ENCODE measurements at places on chromosomes 4 and X.

DNA sequence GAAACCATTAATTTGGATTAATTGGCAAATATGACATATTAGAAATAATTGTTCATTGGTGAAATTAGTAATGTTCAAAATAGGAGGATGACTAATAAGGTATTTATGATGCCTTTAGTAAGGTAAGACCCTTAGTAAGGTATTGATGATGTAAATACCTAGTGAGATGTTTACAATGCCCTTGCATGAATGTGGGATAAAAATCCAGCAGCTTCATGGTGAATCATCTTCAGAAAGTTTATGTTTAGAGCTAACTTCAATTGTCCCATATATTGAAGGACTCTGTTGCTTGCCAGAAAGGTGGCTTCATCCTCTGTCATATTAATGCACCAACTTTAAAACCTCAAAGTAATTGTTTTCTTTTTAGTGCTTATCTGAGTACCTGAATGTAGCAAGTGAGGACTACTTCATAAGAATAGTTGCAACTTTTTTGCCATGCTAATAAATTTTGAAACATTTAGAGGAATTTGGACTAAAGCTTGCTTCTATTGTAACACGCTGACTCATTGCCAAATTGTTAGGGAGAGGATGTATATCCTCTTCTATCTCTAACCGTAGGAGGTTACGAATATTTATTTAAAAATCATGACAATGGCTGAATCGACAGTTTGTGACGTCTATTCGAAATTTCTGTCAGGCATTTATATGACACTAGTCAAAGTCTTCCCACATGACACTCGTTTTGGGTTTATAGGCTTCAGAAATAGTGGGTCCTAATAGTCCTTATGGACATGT lies 174.1 kb upstream of the HS3ST1 start:
- DNase-seq: no peak

DNA sequence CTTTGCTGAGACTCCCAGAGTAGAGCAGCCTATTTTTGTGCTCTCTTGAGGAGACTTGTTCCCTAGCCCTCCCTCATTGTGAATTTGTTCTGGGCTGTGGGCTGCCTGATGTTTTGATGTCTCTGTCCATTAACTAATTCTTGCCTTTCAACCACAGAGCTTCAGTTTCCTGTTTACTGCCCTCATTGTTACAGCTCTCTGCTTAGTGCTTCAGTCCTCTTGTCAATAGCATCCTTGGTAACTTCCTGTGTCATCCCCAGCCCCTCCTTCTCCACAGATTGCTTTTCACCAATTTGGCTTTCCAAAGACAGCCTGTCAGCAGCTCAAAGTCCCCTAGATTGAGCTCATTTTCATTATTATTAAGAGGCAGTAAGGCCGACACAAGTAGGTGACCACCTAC lies 69.9 kb downstream of the COX7B2 start:
- DNase-seq: no peak

GRCh38 chr4:106985830-106986229 lies 50.3 kb downstream of the DKK2 start:
- DNase-seq: no peak

DNA sequence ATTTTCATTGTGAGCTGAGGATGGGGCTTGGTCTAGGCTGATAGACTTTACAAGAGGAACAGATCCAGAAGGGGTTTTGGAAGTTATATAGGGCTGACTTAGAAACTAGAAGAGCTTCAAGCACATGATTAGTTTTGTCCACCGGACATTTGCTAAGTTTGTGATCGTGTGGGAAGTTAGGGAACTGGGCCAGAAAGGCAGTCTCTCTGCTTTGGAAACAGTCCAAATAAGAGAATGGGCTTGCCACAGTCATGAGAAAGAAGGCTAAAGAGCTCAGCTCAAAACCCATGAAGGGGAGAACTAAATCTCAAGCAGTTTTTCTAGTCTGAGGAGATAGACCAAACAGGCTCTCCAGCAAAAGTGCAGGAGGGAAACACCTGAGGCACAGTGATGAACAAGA lies 67.8 kb downstream of the ZNF674 start:
- DNase-seq: no peak

GRCh38 chrX:130034178-130034577 lies 51.7 kb downstream of the BCORL1 start:
- DNase-seq: no peak

DNA sequence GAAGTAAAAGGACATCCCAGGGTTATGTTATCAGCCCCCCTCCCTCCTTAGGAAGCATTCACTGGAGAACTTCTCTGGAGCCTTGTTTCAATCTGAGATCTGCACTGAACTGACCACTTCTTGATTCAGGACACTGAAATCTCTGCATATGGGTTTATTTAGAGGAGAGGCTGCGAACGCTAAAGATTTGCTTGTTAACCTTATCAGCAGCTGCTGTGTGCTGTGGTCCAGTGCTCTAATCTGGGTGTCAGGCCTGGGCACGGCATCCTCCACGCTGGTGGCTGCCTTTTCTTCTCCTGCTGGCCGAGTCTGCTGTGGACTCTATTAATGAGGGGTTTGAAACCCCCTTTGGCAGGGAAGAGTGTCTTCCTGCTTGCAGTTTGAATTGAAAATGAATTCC lies 1094.7 kb upstream of the TENM3 start:
- no peak for DNase-seq

- no peak for DNase-seq
These were observed 7.8 kb downstream of the INTS6L start for GRCh38 chrX:135528254-135528653.

GRCh38 chrX:150164971-150165600 lies 198.0 kb upstream of the MAMLD1 start:
- no peak for DNase-seq

DNA sequence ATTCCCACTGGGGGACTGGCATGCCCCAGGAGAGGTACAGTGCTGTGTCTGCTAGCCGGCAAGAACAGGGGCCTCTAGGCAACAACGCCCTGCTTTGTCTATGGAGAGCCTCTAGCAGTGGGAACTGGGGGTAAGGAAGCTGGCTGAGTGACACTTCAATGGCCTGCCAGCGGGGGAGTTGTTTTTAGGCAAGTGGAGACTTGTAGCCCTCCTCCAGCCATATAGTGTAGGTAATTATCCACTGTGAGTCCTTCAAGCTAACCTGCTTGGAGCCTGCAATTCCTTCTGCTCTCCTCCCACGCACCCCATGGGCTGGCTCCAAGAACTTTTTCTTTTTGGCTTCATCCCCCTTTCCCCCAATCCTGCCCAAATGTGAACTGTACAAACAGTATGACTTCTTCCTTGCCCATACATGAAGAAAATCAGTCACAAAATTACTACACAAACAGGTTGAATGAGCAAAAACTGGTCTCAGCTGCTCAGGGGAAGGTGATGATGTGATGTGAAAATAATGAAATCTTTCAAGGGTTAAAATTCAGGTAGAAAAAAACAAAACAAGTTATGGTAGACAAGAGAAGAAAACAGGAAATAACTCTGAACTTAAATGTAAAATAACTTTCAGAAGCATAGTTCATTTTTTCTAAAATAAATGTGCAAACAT lies 33.1 kb downstream of the LEF1 start:
- no peak for DNase-seq

GRCh38 chr4:100962698-100963097 lies 384.6 kb downstream of the PPP3CA start:
- DNase-seq: no peak

- no peak for DNase-seq
These were observed 100.0 kb upstream of the PRKG2 start for GRCh38 chr4:81314897-81315470.

- DNase-seq: no peak
These were observed 150.8 kb downstream of the FRAS1 start for GRCh38 chr4:78207951-78208350.

DNA sequence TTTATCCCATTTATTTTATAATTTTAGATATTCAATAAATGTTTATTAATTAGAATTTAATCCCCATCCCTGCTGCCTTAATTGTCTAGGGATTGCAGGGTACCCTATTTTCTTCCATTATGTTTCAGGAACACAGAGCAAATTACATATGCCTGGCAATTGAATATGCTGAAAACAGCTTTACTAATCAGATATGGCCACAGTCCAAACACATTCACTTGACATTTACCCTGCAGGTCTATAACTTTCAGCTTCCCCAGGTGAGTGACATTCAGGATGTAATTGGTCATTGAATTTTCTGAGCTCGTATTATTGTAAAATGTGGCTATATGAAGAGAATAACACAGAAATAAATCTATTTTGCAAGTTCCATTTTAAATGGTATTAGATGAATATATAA lies 218.7 kb upstream of the NDST4 start:
- DNase-seq: no peak

DNA sequence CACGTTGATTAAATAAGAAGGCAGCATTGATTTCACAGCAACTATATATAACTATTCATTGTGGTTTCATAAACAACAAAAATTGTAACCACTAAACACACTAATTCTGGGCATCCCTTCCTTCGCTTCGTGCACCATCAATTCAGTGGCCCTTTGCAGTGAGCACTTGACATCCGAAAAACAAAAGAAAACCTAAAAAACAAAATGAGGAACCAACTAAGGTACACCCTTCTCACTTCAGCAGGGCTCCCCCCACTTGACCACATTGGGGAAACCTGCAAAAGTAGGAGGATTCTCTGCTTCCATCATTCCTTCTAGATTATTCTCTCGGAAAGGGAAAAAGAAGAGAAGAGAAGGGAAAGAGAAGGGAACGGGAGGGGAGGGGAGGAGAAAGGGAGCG lies 28.3 kb downstream of the NBDY start:
- no peak for DNase-seq

DNA sequence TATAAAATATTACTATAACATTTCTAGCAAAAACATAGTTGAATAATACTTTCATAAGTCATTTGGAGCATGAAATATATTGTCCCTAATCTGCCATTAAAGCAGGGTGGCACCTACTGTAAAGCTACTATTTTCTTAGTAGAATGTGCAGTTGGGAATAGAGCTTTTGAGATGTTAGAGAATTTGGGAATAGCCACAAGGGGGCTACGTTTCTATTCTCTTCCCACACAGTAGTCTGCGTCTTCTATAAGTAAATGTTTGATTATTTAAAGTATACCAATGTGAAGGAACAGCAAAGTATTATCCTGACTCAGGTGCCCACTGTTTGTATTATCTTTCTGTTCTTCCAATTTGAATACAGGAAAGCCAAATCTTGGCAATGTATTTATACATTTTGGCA lies 323.2 kb upstream of the GIMD1 start:
- DNase-seq: no peak

DNA sequence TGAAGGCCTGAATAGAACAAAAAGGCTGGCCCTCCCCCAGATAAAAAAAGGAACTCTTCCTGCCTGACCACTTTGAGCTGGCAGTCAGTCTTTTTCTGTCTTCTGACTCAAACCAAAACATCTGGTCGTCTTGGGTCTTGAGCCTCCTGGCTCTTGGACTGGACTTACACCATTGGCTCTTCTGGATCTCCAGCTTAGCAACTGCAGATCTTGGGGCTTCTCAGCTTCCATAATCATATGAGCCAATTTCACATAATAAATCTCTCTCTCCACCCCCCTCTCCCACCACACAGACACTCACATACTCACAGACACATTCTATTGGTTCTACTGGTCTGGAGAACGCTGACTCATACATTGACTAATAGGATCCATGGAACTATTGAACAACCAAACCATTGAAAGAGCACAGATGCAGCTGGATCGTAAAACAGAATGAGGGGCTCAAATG lies 15.6 kb upstream of the CWH43 start:
- no peak for DNase-seq

DNA sequence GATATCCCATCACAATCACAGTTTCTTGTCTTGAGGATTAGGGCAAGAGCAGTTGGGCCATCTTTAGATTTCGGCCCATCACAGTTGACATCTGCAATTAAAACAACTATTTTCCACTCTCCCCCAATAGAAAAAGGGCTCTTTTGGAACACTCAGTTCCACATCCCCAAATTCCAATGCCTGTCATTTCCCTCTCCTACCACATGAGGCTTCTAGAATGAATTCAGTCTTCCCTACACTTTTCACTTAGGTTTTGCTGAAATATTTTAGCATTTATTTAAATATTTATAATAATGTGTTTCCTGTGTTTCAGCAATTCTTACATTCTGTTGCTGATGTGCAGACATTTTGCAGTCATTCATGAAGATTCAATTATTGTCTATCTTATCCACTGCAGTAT lies 118.4 kb downstream of the COX18 start:
- DNase-seq: no peak

DNA sequence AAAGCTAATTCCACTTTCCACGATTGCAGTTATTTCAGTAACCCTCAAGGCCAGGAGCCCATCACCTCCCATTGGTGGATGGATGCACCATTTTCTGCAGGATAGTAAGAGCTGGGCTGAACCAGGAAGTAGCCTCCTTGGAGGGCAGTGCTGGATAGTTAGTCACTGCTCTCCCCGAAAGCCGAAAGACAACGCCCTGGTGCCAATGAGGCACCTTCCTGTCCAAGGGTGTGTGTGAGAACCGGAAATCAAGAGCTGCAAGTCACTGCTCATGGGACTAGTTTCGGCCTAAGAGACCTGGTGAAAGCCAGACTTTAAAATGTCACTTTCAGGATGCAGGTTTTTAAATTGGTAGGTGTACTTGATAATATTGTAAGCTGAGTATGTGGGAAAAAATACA lies 203.8 kb upstream of the HS3ST1 start:
- DNase-seq: no peak

- DNase-seq: no peak
These were observed 69.2 kb upstream of the GRID2 start for GRCh38 chr4:92234393-92235176.

- no peak for DNase-seq
These were observed 81.0 kb downstream of the ADGRA3 start for GRCh38 chr4:22434895-22435294.

- DNase-seq: no peak
These were observed 44.3 kb downstream of the TBC1D9 start for GRCh38 chr4:140711910-140712309.

GRCh38 chr4:128660361-128661215 lies 148.9 kb upstream of the JADE1 start:
- no peak for DNase-seq

DNA sequence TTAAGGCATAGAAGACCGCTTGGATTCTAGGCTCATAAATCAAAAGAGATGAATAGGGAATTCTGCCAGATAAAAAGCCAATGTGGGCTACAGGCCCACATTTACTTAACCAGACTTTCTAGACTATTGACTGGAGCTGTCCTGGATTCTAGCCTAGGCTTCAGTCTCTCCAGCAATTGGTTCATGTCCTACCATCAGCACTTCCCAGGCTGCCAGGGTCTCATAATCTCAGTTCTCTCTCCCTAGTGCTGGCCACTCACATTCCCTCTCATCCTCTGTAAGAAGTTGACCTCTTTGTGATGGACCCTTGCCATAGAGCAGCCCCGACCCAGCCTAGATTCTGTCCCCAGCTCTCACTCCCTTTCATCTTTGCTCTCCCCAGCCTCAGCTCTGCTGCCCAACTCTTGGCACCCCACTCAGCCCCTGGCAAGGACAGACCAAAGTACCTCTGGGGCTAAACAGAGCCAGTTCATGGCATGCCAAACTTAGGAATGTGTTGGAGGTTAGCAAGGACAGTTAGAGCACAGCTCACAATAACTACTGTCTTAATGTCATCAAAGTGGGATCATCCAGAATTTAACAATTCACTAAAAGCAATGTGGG lies 396.2 kb downstream of the INPP4B start:
- no peak for DNase-seq

Data from activated CD4-positive, alpha-beta T cell treated with anti-CD3 and anti-CD28 coated beads for 24 hours (primary cell).